Stimulated activated CD8-positive, alpha-beta memory T cell treated with anti-CD3 and anti-CD28 coated beads, Interleukin-4, amount 100 ng/mL, for 4 hours (primary cell): ENCODE measurements at places on chromosomes 1 and 21.

- no peak for DNase-seq
Observed at GRCh38 chr1:65147424-65148177, 402 bp upstream of the AK4 start.

GRCh38 chr1:179251675-179252074 lies 22.2 kb upstream of the ABL2 start:
- no peak for DNase-seq

GRCh38 chr1:3028531-3029282 lies 7.4 kb downstream of the ACTRT2 start:
- no peak for DNase-seq

GRCh38 chr1:1451696-1452364 lies 2.3 kb downstream of the ATAD3C start:
- no peak for DNase-seq

DNA sequence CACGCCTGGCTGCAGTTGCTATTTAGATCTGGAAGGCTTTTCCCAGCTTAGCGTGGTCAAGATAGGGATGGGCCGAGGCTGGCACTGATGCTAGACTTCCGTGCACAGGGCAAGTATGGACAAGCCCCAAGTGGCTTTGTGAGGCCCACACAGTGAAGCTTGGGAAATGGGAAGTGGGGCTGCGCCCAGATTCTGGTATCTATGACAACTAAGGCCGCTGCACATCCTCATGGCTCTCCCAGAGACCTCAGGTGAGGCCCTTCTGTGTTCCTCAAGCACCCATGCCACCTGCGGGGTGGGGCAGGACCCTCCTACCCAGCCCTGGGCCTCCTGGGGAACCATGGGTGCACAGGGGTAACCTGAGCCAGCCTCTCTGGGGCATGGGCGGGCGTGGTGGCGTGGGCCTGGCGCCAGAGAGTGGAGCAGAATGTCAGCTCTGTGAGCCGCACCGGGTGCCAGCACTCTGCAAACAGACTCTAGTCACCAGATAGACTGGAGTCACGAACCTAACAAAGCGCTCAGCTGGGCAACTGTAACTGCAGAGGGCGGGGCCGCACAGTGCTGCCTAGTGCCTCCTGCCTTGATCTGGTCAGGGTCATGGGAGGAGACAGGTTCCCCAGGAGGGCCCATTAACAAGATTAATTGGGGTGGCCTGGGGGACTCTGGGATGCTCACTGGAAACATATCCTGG lies 46.4 kb downstream of the ELF3 start:
- DNase-seq, result no peak

- peak; percentile 19 for DNase-seq
Observed at GRCh38 chr1:229514578-229515275, 6.6 kb upstream of the NUP133 start.

GRCh38 chr1:29592731-29593130 lies 356.4 kb downstream of the PTPRU start:
- no peak for DNase-seq

DNA sequence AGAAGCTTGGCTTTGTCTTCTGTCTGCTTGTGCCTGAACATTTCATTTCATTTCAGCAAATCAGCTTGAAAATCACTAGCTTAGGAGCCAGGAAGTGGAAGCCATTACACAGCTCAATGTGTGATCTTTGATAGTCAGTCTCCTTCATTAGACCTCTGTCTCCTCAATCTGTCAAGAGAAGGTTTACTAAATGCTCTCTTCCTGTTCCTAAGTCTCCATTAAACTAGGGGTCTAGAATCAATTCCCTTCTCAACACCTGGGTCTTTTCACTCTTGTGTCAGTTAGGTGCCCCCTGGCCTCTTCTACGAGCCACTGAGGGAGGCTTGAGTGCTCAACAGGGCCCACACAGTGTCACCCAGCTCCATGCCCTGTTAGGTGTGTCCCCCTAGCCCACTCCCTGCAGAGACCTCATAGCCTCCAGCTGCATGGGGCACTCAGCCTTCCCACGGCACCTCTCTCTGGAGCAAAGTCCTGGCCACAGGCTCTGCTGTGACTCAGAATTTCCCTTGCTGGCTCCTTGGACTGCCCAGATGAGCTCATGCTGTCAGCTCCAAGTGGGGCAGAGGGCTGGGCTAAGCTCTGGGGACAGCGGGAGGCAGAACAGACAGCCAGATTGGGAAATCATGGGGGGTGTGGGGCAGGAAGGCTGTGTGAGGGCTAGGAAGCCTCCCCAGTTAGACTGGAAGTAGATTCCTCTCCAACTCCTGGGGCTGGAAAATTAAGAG lies 115.7 kb upstream of the IPO9 start:
- no peak for DNase-seq

GRCh38 chr1:151980287-151981177 lies 13.1 kb downstream of the S100A10 start:
- no peak for DNase-seq

GRCh38 chr1:231460614-231461013 lies 38.5 kb upstream of the EGLN1 start:
- peak; percentile 30 for DNase-seq

DNA sequence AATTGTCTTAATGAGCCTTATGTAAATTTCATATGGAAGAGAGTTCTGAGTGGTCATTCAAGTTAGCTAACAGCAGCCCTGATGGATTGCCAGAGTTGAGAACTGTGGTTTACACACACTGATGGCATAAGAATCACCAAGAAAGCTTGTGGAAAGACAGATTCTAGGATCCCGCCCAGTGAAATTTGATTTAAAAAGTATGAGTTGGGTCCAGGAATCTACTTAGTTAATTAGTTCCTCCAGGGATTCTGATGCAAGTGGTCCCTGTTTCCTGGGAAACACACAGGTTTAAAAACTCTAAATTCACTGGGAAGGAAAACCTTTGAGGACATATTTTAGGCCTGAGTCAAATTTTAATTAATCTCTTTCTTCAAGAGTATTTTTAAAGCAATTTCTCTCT lies 144.3 kb downstream of the NTPCR start:
- no peak for DNase-seq

DNA sequence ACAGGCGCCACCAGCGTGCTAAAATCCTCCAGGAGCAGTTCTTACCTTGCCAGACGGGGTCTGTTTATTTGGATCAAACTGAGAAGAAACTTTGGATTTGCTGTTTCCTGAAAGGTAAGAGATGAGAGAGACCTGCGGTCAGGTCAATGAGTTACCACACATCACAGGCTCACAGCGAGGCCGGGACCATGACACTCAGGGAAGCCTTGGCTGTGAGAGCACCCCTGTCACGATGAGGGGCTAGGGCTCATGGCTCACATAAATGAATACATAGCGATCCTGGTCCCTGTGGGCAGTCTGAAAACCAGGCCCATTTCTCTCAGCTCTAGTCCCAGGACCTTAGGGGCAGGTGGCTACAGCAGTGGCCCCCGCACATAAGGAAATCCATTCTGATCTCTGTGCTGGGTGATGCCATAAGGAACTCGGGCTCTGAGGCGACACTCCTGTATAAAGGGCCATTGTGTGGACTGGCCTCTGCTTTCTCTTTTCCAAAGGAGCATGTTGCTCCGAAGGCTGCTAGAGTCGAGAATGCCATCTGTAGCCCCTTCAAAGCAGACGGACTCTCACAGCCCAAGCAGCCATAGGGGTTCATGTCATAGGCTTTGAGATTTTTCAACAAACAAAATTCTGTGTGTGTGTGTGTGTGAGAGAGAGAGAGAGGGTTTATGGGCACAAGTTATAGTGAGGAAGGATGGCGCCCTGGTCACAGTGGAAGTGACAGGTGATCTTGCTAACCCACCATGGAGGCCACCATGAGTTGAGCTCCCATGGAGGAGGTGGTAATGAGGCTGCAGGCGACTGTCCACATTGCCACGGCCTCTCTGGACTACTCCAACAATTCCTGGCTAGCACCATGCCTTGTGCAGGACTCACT lies 9.0 kb upstream of the SRM start:
- DNase-seq, result no peak

- no peak for DNase-seq
Observed at GRCh38 chr21:25759573-25759972, 24.8 kb downstream of the GABPA start.
